Fibroblast of mammary gland (primary cell): ENCODE measurements at places on chromosomes 12 and 14.
A peak's percentile ranks its signal among the peaks of the same experiment; 100 is the strongest.

DNA sequence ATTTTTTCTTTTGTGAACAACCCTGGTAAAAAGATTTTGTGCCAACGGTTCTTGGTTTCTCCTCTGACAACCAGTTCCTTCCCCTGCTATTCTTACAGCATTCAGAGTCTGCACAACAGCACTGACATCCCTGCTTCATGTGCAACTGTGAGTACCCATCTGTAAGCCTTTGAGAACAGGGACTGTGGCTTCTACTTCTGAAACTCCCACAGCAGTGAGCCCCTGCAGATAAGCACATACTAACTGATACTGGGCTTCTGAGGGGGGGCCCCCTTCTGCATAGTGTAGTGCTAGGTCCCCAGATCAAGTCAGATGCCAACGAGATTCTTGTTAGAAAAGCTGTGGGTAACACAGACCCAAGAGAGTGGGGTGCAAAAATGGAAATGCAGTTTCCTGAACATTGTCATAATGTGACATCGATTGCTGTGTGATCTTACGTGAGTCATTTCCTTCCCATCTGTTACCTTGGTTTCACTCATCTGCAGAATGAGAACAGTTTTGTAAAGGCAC lies 11.1 kb upstream of the NINJ2 start:
- peak; percentile 24 for DNase-seq

DNA sequence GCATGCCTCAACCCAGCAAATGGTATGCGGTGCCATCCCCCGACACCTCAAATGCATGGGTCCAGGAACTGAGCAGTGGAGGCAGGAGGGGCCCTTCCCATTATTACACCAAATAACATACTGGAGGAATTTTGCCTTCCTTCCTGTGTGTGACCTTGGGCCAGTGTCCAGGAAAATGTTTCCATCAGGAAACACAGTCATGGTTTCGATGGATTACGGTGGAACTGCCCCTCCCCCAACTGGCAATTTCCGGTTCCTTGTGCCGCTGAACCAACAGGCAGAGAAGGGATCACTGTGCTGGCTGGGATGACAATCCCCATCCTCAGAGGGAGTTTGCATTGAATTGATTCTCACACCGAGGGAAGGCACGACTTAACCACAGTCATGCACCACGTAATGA lies 9.1 kb upstream of the CDC42BPB start:
- DNase-seq, result no peak

DNA sequence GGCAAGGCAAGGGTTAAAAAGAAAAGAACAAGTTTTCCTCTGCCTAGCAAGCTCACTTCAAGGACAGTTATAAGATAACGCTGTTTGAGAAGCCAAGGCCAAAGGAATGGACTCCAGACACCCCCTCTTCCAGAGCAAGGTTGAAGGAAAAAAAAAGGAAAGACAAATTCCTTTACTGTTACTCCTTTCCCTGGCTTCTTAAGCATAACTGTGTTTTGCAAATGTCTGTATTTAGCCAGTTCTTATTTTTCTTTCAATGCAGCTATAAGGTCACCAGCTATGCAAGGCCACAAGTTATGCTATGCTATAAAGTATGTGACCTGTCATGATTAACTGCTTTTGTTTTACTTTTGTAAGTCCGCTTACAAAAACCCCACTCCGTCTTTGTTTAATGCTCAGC lies 26.6 kb downstream of the ZNF410 start:
- DNase-seq, result no peak

- DNase-seq, result no peak
Measured at GRCh38 chr12:118521036-118521370, 144.6 kb downstream of the SUDS3 start.

- DNase-seq, result no peak
Measured at GRCh38 chr12:14275111-14275510, 90.4 kb upstream of the ATF7IP start.
